NCI-H748 treated with DMSO at 0.1 percent for 48 hours (cell line): ENCODE measurements at places on chromosomes 13 and 19.

GRCh38 chr19:4067396-4068046, 822 bp upstream of the ZBTB7A start:
- DNase-seq = no peak

DNA sequence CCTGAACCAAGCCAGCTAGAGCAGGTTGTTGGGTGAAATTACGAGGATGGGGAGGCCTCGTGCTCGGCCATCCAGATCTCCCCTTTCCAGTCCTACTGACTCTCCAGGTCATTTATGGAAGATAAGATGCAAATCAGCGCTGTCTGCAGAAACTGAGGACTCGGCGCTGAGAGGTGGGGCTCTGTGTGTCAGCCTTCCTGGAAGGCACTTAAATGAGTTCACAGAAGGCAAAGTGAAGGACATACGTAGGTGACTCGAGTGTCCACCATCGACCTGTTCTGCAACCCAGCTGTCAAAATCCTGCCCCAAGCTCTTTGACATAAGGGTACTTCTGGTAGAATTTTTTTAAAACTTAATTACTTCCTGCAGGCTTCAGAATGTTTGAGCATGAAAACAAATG, 86.4 kb downstream of the RAB20 start:
- DNase-seq = no peak

DNA sequence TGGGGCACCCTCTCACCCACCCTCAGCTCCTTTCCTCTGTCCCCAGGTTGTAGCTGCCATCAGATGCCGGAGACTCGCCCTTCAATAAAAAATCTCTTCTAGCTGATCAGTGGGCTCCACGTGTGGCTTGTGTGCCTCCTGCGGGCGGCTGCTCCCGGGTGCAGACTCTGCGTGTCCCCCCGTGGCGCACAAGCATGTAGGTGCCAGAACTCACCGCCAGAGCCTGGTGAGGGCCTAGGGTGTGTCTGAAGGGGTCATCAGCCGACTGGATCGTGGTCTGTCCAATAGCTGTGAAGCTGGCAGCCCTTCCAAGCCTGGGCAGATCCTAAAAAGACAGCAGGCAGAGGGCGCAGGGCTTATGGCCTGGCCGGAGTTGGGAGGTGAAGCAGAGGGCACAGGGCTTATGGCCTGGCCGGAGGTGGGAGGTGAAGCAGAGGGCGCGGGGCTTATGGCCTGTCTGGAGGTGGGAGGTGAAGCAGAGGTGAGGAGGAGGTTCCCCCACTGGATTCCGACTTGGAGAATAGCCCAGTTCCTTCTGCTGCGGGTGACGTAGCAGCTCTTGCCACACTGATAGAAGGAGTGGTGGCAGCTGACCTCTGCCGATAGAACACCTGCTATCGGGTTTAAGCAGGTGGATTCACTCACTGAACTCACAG, 11.7 kb downstream of the NOP53 start:
- DNase-seq = no peak

DNA sequence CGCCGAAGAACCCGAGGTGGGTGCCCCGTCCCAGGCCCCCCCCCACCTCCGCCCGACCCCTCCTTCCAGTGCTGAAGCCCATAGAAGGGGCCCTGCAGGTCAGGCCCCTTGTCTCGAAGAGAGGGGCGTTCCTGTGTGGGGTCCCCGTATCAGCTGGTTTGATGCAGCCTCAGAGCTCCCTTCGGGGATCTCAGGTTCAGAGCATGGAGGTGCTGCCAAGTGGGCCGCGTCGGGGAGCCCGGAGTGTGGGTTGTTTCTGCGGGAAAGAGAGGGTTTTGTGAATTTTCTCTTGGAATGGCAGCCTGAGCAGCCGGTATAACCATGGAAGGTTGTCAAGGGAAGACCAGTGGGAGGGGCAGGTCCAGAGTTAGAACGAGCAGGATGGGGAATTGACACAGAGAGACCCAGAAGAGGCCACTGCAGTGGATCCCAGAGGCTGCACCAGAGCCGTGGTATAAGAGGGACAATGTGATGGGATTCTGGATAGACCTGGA, 384 bp downstream of the TRAPPC2B start:
- DNase-seq = no peak

GRCh38 chr19:1097810-1098176, 2.6 kb upstream of the POLR2E start:
- no peak for DNase-seq

DNA sequence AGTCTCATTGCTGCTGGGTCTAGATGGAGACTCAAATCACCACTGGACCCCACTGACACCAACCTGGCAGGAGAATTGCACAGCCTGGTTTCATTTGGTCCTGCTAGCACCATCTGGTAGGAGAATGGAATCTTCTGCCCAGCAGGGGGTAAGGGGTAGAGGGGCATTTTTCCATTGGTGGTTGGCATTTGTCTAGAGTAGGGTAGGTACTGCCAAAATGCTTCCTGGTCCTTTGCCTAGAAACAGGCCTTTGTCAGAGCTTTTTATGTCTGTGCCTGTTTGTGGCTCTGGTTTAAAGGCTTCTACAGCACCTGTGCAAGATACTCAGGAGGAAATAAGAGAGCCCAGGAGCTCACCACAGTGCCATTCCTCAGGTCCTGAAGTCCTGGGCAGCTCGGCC, 121.3 kb downstream of the KCTD12 start:
- no peak for DNase-seq

DNA sequence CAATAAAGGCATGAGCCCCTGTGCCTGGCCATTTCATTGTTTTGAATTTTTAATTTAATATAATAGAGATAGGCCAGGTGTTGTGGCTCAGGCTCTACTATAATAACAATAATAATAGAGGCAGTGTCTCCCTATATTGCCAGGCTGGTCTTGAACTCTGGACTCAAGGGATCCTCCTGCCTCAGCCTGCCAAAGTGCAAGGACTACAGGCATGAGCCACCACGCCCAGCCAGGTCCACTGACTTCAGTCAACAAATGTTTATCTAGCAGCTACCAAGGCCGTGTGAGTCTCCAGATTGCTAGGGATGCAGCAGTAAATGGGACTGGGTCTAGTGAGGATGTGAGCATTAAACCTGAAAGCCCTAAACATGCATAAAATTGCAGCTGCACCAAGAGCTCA, 13.8 kb upstream of the ILF3 start:
- DNase-seq = no peak

GRCh38 chr19:52273301-52273700, 3.9 kb downstream of the ZNF766 start:
- no peak for DNase-seq

- no peak for DNase-seq
These were observed 865.0 kb downstream of the PCDH9 start for GRCh38 chr13:66365101-66365500.

- DNase-seq = no peak
These were observed 3.9 kb downstream of the IRF2BP1 start for GRCh38 chr19:45881909-45882528.

DNA sequence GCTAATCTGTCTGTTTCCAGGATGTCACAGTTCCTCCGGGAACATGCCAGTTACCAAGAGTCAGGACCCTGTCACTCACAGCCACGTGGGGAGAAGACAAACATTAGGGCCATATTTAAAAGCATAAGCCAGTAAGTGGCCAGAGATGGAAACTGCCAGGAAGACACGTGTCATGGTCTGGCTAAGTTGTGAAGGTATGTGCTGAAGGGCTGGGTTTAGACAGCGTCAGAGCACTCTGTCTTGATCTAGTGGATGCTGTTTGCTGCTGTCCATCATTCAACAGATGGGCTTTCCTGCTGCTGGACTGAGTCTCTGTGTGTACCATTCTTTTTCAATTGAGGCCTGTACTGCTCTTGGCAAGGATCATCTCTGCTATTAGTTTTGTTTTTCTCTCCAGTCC, 128.6 kb downstream of the HS6ST3 start:
- no peak for DNase-seq
